ENCODE measurements at places on chromosomes 1 and 21.

GRCh38 chr1:25864434-25864833 is 5.2 kb upstream of the AUNIP start:
- DNase-seq: no peak

GRCh38 chr1:64235181-64235580 is 31.8 kb downstream of the UBE2U start:
- no peak for DNase-seq

DNA sequence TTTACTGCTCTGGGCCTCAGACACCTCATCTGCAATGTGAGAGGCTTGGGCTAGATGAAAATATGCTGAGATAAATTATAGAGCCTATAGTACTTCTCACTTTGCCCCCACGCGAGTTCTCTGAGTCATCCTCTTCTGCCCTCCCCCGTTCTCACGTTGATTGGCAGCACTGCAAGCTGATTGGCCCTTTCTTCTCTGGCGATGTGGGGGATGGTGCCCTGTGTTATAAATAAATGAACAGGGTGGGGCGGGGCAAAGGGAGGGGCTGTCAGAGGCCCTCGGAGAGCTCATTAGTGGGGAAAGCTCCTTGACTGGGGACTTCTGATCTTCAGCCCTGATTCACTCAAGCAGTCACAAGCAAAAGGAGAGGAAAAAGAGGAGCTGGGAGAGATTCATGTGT is 64.3 kb upstream of the ZC3H12A start:
- no peak for DNase-seq

- no peak for DNase-seq
Observed at GRCh38 chr1:6243053-6243834, 735 bp upstream of the HES3 start.

DNA sequence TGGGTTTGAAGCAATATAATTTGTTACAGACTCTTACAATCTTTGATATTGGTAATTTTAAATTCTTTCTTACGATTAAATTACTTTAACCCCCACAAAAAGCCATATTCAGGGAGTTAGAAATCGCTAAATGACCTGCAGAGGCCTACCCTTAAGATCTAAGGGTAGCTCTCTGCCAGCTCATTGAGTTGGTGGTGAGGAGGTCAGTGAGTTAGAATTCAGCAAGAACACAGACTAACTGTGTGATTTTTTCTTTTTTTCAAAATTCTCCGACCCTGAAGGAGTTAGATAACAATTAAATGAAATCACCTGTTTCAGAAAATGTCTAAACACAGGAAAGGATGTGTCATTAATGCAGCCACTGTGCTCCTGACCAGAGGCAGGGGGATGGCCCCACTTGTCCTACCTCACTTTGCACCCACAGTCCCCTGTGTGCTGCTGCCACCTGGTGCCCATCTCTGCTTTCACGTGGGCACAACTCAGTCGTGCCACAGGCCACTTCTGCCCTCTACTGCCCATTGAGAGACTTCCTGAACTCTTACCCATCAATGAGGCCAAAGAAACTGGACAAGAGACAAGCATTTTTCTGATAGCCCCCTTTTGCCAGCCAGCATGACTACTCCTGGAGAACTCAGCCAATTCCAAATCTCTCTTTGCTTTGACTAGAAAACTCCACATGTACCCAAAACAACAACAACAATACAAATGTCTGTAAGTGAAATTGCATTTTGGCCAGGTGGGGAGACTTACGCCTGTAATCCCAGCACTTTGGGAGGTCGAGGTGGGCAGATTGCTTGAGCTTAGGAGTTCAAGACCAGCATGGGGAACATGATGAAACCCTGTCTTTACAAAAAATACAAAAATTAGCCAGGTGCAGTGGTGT is 8.4 kb downstream of the CFAP45 start:
- DNase-seq: peak; percentile 44

GRCh38 chr1:14875524-14876509 is 277.3 kb downstream of the KAZN start:
- DNase-seq: no peak

- DNase-seq: no peak
Observed at GRCh38 chr1:26799479-26800142, 11.9 kb downstream of the PIGV start.

- DNase-seq: peak; percentile 64
Observed at GRCh38 chr1:154502066-154502743, at the start of the genes SHE and TDRD10. Gene SHE (minus strand): TSS chr1:154502412. CDS start chr1:154502026, 386 bp downstream. Gene TDRD10 (plus strand): TSS chr1:154502219. CDS start chr1:154506904, 4,685 bp downstream.

- DNase-seq: no peak
Observed at GRCh38 chr1:243564814-243565213, 285.2 kb downstream of the AKT3 start.

DNA sequence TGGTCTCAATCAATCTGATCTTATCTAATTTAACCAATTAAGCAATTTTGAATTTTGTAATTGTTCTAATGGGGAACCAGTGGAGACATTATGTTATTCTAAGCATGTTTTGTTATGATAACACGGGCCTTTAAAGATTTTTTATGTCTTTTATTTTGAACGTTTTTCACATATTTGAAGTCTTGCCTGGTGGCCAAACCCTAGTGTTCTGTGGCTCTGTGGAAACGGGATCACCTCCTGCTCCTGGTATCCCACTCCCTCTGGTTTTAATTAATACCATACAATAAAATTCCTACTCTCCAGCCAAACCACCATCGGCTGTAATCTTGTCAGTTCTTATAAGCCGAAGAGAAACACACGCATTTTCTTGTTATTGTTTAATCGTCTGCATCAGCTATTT is 22.9 kb upstream of the LMO4 start:
- DNase-seq: no peak

DNA sequence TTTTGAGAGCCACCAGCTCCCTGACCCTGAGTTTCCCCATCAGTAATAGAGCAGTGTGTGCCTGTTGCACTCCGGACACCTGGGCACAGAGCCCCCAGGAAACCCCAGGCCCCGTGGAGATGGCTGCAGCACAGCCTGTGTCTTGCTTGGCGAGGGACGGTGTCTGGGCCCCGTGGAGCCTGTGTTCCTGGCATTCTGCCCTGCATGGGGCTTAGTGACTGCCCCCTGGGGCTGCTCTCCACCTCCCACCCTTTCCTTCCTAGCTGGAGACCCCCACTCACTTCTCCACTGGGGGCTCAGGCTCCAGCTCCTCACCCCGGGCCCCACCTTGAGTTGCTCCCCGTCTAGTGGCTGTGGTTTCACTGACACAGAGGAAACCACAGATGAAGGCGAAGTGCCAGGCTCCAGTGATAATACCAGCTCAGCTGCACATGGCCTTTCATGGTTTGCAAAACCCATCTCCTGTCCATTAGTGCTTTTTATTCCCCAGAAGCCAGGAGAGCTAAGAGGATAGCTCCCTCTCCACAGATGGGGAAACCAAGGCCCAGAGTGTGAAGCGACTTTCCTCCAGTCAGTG is 39.4 kb downstream of the DMRTB1 start:
- DNase-seq: no peak

Data from nephron progenitor cell (in vitro differentiated cells).